Bronchial epithelial cell (primary cell): ENCODE measurements at places on chromosomes 1 and 21.

- DNase-seq = no peak
Measured at GRCh38 chr1:163531345-163531744, 209.6 kb downstream of the NUF2 start.

GRCh38 chr1:107198561-107198960 is 57.7 kb downstream of the NTNG1 start:
- no peak for DNase-seq

DNA sequence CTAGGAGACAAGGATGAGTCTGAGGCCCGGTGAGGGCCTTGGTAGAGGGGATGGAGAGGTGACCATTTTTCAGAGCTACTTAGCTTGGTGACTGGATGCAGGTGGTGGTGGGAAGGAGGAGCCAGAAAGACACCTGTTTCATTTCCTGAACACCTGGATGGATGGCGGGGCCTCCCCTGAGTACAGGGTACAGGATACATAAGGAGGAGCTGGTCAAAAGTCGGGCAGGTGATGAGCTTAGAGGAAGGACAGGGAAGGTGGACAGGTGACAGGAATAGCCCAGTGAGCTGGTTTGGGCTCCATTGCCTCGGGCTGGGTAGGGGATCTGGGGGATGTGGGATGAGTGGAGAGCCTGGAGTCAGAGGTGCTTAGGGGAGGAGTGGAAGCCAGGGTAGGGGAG is 6.3 kb downstream of the FAAH start:
- no peak for DNase-seq

DNA sequence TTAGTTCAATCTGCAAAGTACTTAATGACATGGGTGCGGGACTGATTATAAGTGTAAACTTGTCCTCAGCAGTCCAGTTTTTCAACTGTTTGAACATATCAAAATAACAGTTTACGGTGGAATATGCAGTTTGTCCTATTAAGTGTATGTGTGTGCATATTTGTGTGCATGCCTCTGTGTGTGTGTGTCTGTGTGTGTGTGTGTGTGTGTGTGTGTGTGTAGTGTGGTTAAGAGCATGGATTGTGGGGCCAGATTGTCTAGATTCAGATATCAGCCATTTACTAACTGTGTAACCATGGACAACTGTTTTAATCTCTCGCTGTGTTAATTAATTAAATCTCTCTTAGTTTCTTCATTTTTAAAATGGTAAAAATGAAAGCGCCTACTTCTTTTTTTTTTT is 39.0 kb downstream of the NEXN start:
- no peak for DNase-seq

DNA sequence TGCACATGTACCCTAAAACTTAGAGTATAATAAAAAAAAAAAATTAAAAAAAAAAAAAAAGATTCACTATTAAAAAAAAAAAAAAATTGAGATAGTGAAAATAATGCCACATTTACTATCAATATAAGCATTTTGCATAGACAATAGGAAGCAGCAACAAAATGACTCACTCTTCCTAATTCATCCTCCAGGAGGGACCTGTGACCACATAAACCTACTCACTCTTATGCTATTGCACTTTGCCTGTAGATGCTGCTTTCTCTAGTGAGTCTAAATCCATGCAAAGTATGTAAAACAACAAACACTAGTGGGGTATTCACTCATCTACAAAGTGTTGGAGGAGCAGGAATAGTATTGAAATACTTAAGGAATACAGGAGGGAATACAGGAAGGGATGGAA is 2.9 kb downstream of the OR10J5 start:
- DNase-seq = peak; percentile 19

DNA sequence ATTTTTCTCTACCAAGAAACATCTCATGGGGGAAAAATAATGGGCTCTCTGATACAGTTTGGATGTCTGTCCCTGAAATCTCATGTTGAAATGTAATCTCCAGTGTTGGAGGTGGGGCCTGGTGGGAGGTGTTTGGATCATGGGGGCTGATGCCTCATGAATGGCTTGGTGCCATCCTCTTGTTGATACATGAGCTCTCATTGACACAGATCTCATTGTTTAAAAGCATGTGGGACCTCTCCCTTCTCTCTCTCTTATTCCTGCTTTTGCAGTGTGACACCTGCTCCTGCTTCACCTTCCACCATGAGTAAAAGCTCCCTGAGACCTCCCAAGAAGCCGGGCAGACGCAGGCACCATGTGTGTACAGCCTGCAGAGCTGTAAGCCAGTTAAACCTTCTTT is 332.5 kb upstream of the NRIP1 start:
- no peak for DNase-seq

DNA sequence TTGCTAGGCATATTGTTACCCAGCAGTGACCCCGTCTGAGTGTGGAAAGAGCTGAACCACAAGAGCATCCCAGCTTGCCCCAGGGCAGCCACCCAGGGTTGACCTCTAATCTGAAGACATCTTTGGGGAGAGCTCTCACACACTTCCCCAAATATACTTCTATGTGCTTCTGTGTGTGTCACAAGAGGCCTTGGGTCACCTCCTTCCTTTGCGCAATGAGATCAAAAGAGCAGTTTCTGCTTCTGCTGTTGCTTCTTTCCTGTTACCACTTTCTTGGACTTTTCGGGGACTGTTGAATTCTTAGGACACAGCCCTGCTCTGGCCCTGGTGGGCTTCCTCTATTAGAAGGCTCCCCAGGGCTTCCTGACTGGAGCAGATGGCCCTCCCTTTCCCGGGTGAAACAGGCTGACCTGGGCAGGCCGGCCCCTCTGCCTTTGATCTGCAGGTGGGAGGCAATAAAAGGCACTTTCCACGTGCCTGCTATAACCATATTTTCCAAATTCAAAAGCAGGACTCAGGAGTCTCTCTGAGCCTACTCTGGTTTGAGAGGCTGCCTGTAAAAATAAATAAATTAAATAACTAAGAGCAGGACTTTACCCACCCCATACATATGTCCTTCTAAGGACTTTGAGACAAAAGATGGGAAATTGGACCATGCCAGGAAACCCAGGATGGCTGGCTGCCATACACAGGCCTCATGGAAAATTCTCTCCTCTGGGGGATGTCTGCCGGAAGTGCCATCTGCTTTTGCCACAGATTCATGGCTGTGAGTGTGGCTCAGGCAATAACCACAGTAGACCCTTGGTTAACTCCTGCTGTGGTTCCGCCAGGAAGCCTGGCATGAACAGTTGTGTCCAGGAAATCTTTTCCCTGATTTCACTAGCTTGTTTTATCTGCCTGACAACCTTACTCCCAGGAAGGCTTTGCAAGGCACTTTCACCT is 28.3 kb upstream of the RCSD1 start:
- no peak for DNase-seq

GRCh38 chr1:11042995-11043874 is 3.8 kb downstream of the MASP2 start:
- no peak for DNase-seq

- DNase-seq = no peak
Measured at GRCh38 chr1:235817101-235817728, 49.5 kb downstream of the LYST start.

GRCh38 chr21:34808569-34809204 is 139.9 kb downstream of the CLIC6 start:
- DNase-seq = peak; percentile 69

- no peak for DNase-seq
Measured at GRCh38 chr1:41623736-41624135, 139.3 kb upstream of the EDN2 start.

- no peak for DNase-seq
Measured at GRCh38 chr1:38332649-38333310, 286.2 kb upstream of the POU3F1 start.

DNA sequence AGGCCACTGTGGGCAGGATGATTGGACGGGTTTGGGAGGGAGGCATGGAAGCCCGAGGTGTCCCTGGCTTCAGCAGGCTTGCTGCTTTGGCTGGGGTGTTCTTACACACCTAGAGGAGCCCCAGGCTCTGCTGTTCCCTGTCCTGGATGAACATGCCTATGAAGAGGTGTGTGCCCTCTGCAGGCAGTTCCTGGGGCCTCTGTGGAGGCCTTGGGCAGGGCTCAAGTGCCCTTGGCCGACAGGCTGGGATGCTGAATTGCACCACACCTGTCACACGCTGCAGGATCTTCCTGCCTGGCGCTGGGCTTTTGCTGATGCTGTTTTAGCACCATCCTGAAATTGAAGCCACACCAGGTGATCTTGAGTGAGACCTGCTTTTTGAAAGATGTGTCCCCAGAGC is 415.0 kb upstream of the VAMP3 start:
- DNase-seq = no peak

GRCh38 chr1:53190210-53190611 is 6.4 kb upstream of the CPT2 start:
- DNase-seq = no peak

DNA sequence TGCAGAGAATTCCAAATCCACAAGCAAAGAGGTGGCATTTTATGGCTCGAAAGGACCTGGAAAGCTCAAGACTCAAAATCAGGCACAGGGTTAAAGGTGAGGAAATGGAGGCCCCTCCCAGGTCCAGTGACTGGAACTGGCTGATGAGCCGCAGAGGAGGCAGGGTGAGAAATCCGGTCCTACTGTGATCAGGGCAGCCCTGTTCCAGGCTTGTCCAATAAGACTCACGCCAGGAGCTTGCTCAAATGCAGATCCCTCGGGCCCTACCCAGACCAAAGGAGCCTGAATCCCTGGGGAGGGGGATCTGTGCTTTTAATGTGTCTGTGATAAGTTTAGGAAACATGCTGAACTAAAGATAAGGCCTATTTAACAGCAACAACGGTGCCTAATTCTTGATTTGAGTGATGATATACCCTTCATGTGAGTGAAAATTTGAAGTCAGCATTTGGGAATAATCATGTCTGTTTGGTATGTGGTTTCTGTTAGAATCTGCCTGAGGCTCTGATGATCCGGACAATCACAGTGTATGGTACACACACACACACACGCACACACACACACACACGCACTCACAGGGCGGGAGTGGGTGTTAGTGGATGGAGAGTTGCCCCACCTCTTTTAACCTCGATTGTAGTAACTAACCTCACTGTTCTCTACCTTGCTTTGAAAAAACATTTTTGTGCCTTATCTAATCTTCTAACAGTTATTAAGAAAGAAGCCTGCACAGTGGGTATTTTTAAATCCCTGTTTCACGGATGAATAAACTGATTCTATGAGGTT is 54.1 kb upstream of the LYST start:
- DNase-seq = no peak

GRCh38 chr1:224700918-224701531 is 84.9 kb downstream of the CNIH3 start:
- no peak for DNase-seq

DNA sequence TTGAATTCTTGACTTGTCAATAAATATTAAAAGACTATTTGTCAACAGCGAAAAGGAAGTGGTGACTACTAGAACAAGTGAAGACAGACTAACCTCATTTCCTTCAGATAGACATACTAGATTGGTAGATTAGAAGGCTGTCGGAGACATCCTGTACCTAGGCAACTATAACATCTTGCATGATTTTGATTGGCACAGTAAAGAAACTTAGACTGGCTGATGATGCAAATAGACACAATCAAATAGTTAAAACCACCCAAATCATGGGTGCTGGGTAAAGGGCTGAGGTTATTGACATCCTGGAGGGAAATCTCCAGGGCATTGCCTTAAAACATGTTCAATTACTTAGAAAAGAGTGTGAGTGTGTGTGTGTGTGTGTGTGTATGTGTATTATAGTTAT is 85.9 kb upstream of the EDEM3 start:
- no peak for DNase-seq

DNA sequence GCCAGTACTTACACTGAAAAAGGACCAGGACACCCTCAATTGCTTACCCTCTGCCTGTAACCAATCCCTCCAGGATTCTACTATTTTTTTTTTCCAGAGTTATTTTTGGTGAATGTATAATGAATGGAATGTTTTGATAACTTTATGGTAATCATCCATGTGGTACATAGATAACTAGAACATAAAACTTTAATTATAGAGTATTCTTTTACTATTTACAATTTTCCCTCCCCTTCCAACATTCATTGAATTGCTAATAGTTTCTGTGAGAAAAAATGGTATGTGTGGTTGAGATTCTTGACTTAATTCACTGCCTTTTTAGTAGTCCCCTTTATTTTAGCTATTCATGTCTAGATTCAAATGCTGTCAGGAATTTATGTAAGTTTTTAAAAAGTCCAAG is 164.6 kb downstream of the CYYR1 start:
- no peak for DNase-seq

GRCh38 chr1:54229281-54229891 is 29.4 kb downstream of the MRPL37 start:
- peak; percentile 40 for DNase-seq

DNA sequence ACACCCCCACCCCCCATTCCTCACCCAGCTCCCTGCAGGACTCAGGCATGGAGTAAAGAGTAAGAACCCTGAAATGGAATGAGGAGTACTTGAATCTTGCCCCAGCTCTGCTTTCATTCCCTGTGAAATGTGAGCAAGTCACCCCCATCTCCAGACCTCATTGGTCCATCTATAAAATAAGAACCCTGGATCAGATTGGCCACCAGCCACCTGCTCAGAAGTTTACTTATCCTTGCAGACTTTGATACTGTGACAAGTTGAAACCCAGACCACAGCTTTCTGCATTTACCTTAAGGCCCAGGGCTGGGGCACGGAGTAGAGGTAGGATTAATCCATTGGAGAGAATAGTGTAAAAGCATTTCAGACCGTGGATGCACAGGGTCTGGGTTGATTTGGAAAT is 2.2 kb downstream of the KISS1 start:
- DNase-seq = no peak

DNA sequence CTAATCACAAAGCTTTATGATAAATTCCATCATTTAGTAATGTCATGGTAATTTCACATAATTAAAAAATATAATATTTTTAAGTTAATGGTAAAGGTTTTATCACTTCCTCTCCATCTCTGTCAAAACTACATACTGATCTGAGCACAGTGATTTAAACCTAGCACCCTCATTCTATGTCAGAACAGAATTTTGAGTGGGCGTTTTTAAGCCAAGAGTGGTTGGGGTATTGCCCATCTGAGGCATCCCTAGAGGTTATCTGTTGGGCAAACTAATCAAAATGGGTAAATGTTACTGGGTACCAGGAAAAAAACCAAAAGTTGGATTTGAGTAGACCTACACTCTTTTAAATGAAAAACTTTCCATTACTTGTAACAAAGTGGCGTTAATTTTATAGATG is 100.7 kb upstream of the GFI1 start:
- no peak for DNase-seq

DNA sequence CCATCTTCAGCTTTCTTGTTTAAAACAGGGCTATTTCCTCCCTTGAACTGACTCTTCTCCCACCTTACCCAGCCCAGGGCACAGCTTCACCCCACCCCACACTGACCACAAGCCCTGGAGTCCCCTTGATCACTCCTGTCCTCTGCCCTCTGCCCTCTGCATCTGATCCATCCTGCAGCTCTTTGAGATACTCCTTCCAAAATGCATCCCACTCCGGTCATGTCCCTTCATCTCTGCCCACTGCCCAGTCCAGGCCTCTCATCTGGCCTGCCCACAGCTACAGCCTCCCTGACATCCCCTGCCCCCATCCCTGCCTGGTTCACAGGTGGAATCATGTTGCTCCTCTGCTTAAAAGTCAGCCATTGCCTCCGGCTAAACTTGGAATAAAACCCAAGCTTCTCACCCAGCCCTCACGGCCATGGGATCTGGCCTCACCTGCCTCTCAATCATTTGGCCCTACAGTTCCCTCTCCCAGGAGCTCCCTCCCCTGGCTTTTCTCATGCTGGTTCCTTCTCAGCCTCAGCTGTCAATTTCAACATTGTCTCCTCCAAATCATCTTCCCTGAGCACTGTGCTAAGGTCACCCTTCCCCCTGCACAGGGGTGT is 202.0 kb downstream of the MATN1 start:
- DNase-seq = no peak
